Skeletal muscle tissue (tissue), 5 donors: ENCODE measurements at places on chromosomes 1 and 21. TPM values are rescaled to one million over a fixed set of nuclear protein-coding genes. Genes with fewer than 3 reads are reported as not detected.

The FALEC gene
- total RNA-seq = not detected

The SLC5A9 gene
- total RNA-seq = not detected

The S100A7A gene
- not detected for total RNA-seq

The REG4 gene
- not detected for total RNA-seq

The TCHH gene
- not detected for total RNA-seq

The IFI16 gene
- 16.2 TPM for total RNA-seq

The RNU1-4 gene
- under 0.01 TPM for total RNA-seq

The SLC44A3 gene
- 2.6 TPM for total RNA-seq

The PCP4L1 gene
- total RNA-seq = 0.52 TPM

The ADAMTSL4 gene
- total RNA-seq = 12.0 TPM

The CR1 gene
- total RNA-seq = 4.7 TPM

The CYP4X1 gene
- total RNA-seq = 3.1 TPM

The GPR52 gene
- total RNA-seq = 3.1 TPM

The PLA2G2C gene
- not detected for total RNA-seq

The TAF5L gene
- 9.9 TPM for total RNA-seq

The NBPF10 gene
- total RNA-seq = 1.6 TPM

The B3GALT5 gene
- total RNA-seq = under 0.01 TPM

The ATP6V0B gene
- 73.1 TPM for total RNA-seq

The CFHR3 gene
- 1.0 TPM for total RNA-seq

The ARTN gene
- total RNA-seq = not detected

The WASF2 gene
- total RNA-seq = 25.6 TPM

The LRRC40 gene
- total RNA-seq = 13.6 TPM

The CHRM3 gene
- total RNA-seq = 1.6 TPM

The ID3 gene
- 120 TPM for total RNA-seq

The CELA3A gene
- not detected for total RNA-seq

The LEFTY1 gene
- total RNA-seq = 0.52 TPM

The CD84 gene
- total RNA-seq = 3.1 TPM

The SPRR4 gene
- total RNA-seq = not detected

The LAMC1 gene
- 289 TPM for total RNA-seq

The NID1 gene
- total RNA-seq = 107 TPM

The HORMAD1 gene
- total RNA-seq = not detected
